Stimulated activated memory B cell treated with anti-CD40 and anti-IgM and Interleukin-4, amounts not matched to agents 10 μg/mL and 1 μg/mL and 100 μg/mL, for 72 hours (primary cell): ENCODE measurements at places on chromosomes 11 and 22.
A peak's percentile ranks its signal among the peaks of the same experiment; 100 is the strongest.

DNA sequence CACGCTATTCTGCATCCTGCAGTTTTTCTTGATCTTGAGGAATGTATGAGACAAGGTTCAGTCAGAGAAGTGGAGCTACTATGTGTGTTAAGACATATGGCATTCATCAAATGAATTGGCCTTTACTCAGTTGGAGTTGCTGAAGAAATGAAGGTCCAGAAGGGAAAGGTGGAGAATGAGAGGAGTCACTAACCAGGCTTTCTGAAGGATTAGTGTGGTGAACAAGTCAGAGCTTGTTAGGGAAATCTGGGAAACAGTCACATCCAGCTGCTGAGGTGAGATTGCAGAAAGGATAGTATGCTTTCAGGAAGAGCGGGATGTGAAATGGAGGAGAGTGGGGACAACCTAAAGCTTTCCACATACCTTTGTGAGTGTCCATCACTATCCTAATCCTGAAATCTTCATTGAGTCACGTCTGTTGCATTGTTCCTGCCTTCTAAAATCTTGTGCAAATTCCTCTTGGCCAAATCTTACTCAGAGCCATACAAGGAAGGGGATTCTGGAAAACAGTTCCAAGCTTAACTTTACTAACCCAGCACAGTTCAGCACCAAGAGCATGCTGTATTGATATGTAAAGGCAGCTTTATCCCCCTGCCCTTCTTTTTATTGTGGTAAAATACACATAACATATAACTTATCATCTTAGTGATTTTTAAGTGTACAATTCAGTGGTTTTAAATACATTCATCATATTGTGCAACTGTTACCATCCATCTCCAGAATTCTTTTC is 11.4 kb upstream of the PITPNB start:
- no peak for ATAC-seq

GRCh38 chr22:37146051-37146385 is 3.7 kb downstream of the IL2RB start:
- ATAC-seq, result no peak

GRCh38 chr11:21564095-21564494 is 628.8 kb upstream of the ANO5 start:
- ATAC-seq, result no peak

GRCh38 chr11:69982690-69983570 is 95.2 kb upstream of the ANO1 start:
- no peak for ATAC-seq

DNA sequence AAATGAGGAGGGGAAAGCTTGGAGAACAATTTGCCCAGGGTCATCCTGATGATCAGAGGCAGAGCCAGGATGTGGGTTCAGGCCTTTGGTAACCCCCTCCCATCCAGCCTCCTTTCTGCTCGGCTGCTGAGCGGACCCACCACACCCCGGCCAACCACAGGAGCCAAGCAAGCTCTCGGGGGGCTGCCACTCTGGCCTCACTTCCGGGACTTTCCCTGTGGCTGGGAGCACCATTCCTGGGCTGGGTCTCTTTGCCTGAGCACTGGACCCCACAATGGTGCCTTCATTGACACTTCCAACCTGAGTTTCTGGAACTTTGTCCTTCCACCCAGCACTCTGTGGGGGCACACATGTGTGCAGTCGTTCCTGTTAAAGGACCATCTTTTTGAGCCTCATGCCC is 9.8 kb downstream of the TOP3B start:
- ATAC-seq, result no peak

GRCh38 chr11:113261709-113262475 is 52.5 kb upstream of the TTC12 start:
- ATAC-seq, result no peak

DNA sequence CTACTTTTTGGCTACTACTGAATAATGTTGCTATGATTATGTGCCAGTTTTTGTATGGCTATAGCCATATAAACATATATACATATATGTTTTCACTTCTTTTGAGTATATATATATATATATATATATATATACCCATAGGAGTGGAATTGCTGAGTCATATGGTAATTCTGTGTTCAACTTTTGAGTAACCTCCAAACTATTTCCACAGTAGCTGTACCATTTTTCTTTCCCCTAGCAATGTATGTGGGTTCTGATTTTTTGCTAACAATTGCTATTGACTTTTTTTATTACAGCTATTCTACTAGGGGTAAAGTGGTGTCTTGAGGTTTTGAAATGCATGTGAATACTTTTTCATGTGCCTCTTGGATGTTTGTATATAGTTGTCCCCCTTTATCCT is 30.4 kb downstream of the CBL start:
- no peak for ATAC-seq

GRCh38 chr11:2770096-2770751 is 70.4 kb upstream of the KCNQ1OT1 start:
- no peak for ATAC-seq

- no peak for ATAC-seq
These were observed 20.5 kb upstream of the ISX start for GRCh38 chr22:35045451-35045850.

DNA sequence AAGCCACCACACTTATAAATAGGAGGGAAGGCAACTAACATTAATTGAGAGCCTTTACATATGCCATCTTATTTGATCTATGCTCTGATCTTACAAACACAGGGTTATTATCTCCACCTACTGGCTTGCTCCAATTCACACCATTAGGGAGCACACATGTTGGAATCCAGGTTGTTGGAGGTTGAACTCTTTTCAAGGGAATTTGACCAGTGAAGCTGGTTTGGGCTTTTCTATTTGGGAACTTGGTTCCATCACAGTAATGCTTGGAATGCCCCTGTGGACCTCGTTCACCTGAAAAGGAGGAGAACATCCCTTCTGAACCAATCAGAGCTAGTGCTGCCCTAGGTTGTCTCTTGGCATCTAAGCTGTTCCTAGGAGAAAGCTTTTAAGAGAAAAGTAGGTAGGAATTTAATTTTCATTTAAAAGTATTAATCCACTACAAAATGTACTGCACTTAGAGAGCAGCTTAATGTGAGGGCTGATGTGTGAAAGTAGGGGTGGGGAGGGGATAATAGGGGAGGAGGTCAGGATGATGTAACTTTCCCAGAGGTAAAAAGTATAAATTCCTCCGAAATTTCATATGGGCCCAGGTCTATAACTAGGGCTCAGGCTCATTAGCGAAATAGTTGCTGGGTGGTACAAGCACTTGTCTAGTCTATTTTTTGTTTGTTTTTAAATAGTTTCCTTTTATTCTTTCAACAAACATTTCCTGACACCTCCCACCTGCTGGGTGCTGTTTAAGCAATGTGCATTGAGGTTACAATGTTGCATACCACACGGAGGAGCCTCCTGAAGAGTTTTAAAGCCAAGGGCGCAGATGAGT is 7.6 kb upstream of the MICAL2 start:
- no peak for ATAC-seq

GRCh38 chr11:120180551-120181232 is 30.1 kb upstream of the OAF start:
- ATAC-seq, result no peak

- no peak for ATAC-seq
These were observed 33.2 kb upstream of the CECR2 start for GRCh38 chr22:17336061-17336460.

GRCh38 chr11:117673602-117674001 is 123.4 kb downstream of the DSCAML1 start:
- no peak for ATAC-seq

- no peak for ATAC-seq
These were observed 322.9 kb upstream of the B3GAT1 start for GRCh38 chr11:134734894-134735293.

GRCh38 chr22:20455709-20456063 is 18.1 kb upstream of the SCARF2 start:
- no peak for ATAC-seq

DNA sequence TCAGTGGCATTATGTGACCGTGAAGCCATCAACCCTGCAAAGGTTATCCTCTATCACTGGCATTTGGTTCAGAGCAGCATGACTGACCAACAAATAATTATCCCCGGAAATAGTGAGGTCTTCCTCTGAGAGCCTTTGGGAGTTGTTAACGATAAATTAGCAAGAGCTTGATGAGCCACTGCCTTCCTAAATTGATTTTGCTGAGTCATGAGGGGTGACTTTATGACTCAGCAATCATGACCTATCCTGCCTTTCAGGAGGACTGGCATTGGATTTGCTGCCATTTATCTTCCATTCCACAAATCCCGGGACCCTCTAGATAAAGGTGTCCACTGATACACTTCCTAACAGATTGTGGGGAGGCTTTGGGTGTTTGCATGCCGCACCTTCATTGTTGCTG is 80.8 kb upstream of the MTNR1B start:
- no peak for ATAC-seq

DNA sequence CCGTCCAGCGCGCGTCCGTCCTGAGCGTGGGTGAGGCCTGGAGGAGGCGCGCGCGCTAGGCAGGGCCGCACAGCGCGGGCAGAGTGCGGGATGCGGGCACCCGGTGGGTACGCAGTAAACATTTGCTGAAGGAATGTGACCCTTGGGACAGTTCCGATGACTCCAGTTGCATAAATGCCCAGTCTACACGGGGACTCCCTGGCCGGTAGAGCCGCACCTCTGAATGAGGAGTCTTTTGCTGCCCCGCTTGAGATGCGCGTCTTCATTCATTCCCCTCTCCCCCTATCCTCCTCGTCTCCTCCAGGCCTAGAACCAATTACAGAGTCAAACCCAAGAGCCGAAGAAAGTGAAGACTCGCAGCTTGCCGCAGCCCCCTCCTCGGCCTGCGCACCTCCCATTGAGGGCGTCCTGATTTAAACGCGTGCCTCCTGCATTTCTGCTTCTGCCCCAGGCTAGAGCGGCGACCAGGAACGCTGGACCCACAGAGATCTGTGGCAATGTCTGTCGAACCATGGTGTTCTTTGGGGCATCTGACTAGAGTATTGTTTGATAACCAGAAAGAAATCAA is 729 bp upstream of the CHKB start:
- peak; percentile 43 for ATAC-seq

DNA sequence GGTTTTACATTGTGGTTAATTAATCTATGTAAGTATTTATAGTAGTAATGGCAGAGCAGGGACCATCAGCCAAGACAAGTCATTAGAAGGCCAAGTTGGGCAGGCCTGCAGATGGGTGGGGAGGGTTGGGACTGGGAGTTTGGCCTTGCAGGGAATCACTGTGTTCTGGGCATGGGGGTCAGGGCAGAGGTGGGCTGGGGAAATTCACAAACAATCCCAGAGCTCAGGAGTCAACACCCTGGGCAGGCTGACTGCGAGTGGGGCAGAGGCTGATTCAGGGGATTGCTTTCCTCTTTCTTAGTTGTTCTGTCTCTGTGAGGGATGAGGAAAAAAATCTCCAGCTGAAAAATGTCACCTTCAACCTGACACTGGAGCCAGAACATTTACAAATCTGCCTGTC is 322.5 kb downstream of the NTM start:
- no peak for ATAC-seq

GRCh38 chr22:29702931-29703501 is 16.8 kb upstream of the CABP7 start:
- peak; percentile 39 for ATAC-seq

GRCh38 chr11:23010790-23011335 is 150.6 kb upstream of the CCDC179 start:
- ATAC-seq, result no peak

DNA sequence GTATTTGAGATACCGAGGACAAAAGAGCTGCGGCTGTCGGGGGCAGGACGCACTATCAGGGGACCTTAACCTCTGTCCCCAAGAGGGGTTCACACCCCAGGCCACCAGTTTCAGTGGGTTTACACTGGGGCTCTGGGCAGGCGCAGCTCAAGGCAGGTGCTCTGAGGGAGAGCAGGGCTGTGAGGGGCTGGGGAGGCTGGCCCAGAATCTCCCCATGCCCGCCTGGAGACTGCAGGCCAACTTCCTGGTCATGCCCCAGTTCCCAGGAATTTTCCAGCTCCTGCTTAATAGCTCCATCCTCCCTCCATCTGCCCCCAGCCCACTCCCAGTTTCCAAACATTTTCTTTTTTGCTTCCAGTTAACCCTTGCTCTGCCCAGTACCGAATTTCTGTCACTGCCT is 7.6 kb upstream of the PGA3 start:
- no peak for ATAC-seq

DNA sequence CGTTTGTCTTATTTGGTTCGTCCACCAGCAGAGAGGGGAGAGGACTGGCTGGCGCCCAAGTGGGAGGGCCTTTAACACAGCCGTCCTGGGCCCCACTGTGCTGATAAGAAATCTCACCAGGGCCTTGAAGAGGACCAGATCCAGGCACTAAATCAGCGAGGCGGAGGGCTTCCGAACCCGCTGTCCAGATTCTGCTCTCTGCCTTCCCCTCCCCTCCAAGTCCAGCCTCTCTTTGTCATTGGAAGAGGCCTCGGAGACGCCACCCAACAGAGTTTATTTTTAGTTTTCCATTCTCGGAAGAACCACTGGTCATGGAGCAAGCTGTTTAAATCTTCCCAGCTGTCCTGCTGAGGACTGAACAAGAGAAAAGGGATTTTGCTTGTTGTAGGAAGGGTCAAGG is 9.3 kb upstream of the FXYD6 start:
- no peak for ATAC-seq

GRCh38 chr11:125662689-125663088 is 18.0 kb downstream of the ACRV1 start:
- ATAC-seq, result no peak

DNA sequence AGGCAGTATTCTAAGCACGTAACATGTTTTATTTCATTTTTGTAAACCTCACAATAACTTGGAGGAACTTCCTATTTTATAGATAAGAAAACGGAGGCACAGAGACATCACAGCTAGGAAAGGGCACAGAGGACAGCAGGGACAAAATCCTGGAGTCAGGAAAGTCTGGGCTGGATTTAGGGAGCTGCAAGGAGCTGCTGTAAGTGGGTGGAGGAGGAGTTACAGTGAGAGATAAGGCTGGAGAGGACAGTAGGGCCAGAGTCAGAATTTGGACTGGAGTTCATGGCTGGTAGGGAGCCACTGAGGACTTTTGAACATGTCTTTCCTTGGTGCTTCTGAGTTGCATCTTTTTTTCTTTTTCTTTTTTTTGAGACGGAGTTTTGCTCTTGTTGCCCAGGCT is 32.2 kb upstream of the PTPRJ start:
- ATAC-seq, result no peak

- no peak for ATAC-seq
These were observed 6.9 kb upstream of the NAA40 start for GRCh38 chr11:63931876-63932275.

DNA sequence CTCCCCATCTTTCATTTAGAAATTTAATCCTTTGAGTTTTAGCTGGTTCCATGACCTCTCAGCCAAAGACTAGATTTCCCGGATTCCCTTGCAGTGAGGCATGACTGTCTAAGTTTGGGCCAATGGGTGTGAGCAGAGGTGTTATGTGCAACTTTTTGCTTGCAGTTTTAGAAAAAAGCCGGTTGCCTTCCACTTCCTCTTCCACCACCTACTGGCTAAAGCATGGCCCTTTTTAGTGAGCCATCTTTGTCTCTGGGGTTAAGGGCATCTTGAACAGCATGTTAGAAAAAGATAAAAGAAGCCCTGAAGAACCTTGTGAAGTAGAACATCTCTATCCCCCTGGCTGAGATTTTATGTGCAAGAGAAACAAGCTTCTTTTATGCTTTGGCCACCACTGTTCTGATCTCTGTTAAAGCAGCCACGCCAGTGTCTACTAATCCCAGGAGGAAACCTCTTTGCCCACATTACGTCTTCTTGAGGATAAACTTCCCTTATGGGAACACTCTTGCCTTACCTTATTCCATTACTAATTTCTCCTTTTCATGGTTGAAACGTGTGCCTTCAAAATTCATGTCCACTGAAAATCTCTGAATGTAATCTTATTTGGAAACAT is 279.9 kb downstream of the TENM4 start:
- no peak for ATAC-seq
